ENCODE measurements at places on chromosomes 7 and 10.

GRCh38 chr7:158582089-158582456 lies 5.5 kb downstream of the PTPRN2 start:
- DNase-seq, result no peak

DNA sequence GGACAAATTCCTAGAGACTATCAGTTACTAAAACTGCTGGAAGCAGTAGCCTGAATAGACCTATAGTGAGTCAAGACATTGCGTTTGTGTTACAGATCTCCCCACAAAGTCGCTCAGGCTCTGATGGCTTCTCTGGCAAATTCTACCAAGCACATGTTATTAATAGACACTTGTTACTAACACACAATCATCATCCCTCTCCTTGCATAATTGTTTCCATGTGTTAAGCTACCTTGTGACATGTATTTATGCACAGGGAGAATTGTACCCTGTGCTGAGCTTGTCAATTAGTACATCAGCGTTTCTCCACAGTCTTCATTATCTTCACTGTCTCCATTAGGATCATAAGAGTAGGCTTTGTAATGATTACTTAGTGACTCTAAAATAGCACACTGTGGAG lies 31.2 kb downstream of the DYNC2I1 start:
- no peak for DNase-seq

GRCh38 chr7:8973601-8974000 lies 540.2 kb downstream of the NXPH1 start:
- DNase-seq, result no peak

- no peak for DNase-seq
Observed at GRCh38 chr10:43411536-43411935, 2.5 kb upstream of the HNRNPF start.

DNA sequence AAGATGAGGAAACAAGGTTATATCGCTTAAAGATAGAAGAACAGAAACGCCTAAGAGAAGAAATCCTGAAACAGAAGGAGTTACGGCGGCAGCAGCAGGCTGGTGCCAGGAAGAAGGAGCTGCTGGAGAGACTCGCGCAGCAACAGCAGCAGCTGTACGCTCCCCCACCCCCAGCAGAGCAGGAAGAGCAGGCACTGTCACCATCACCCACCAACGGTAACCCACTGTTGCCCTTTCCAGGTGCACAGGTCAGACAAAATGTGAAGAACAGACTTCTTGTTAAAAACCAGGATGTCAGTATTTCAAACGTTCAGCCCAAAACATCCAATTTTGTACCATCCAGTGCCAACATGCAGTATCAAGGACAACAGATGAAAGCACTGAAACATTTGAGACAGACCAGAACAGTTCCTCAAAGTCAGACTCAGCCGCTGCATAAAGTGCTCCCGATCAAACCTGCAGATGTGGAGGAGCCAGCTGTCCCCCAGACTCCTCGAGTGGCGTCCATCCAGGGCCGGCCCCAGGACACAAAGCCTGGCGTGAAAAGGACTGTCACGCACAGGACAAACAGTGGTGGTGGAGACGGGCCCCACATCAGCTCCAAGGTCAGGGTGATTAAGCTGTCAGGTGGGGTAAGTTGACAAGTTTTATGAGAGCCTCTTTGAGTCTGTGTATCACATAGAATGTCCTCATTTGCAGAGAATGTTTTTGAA lies 67.1 kb downstream of the SHH start:
- DNase-seq, result no peak
